Activated CD4-positive, alpha-beta T cell treated with anti-CD3 and anti-CD28 coated beads, Interleukin-2, amount 50 U/mL, for 24 hours (primary cell): ENCODE measurements at places on chromosomes 16 and 17.

GRCh38 chr17:45902892-45903346 is 8.6 kb downstream of the MAPT start:
- no peak for DNase-seq

DNA sequence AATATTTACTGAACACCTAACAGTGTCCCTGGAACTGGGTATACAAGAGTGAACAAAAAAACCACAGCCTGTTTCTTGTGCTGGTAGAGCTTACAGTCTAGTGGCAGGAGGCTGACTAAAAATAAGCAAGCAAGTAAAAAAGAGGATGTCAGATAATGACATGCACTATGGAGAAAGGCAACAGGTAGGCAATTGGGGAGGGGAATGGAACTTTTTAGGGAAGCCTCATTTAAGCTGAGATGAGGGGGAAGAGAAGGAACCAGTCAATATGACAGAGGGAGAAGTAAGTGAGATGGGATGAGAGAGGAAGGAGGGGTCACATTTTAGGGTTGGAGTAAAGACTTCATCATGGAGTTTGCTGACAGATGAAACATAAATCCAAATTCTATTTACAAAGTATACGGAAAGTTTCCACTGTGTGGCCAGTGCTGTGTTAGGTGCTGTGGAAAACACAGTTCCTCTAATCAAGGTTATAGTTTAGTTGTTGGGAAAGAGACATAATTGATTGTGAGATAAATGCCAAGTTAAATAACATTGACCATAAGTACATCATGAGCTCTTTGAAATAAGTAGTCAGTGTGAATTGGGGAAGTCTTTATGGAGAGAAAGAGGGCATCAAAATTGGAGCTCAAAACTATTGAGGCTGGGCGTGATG is 251.4 kb downstream of the FTO start:
- DNase-seq = no peak

- DNase-seq = no peak
These were observed 9.9 kb downstream of the CLEC19A start for GRCh38 chr16:19295393-19295792.

DNA sequence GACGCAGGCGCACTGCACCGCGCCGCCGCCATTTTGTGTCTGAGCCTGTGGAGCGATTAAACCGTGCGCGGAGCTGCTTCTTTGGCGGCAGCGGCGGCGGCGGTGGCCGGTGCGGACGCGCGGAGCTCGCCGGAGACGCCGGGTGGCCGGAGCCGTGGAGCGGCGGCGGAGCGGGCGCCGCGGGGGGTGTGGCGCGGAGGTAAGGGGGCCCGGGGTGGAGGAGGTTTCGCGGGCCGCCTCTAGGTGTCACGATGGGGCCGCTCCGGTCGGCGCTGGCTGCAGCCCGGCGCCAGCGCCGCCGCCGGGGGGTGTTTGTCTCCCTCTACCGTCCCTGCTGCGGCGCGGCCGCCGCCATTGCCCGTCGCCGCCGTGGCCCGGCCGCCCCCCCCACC is at the start of gene CTCF:
Gene CTCF, plus strand, starts transcription at position 1 of the 392 bp plus-strand sequence. CDS start 48,307 bp downstream, outside the sequence.
- peak; percentile 68 for DNase-seq

DNA sequence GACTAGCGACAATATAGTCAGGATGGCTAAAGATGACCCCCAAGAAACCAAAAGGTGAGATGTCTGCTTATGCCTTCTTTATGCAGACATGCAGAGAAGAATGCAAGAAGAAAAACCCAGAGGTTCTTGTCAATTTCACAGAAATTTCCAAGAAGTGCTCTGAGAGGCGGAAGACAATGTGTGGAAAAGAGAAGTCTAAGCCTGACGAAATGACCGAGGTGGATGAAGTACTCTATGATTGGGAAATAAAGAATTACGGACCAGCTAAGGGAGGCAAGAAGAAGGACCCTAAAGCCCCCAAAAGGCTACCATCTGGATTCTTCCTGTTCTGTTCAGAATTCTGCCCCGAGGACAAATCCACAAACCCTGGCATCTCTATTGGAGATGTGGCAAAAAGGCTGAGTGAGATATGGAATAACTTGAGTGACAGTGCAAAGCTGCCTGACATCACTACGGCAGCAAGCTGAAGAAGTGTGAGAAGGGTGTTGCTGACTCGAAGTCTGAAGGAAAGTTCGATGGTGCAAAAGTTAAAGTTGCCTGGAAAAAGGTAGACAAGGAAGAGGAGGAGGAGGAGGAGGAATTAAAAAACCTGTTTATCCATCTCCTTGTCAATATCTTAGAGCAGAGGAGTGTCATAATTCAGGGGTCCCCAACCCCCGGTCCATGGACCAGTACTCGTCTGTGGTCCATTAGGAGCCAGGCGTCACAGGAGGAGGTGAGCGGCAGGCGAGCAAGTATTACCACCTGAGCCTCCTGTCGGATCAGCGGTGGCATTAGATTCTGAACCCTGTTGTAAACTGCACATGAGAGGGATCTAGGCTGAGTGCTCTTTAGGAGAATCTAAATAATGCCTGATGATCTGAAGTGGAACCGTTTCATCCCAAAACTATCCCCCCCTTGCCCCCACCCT is 25.1 kb upstream of the ADGRG1 start:
- DNase-seq = no peak

- no peak for DNase-seq
These were observed 16.7 kb upstream of the GNG13 start for GRCh38 chr16:817001-817906.

- DNase-seq = no peak
These were observed 23.9 kb upstream of the KLHDC4 start for GRCh38 chr16:87789437-87790291.
